ENCODE measurements at places on chromosomes 2 and 18. TPM values are rescaled to one million over a fixed set of nuclear protein-coding genes. Genes with fewer than 3 reads are reported as not detected.

DNA sequence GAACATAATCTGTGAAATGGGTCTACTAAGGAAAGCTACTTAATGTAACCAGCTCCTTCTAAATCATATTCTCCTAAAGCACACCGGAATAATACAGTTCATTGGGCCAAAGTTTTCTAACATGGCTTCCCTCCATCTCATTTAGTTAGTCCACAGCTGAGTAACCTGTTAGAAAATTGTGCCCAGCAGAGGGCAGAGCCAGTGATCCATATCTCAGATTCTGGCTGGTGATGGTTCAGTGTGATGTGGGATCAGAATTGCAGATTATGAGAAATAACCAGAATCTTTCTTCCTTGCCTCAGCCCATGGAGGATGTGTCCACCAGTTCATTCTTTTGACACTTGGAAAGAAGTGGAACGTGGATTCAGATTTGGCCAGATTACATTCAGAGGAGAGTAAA, 9.4 kb upstream of the CTLA4 start:
- H3K4me3 ChIP-seq, result no peak overlapping the region
- H3K36me3 ChIP-seq, result no peaks in the 10 kb centered on the region
- H3K27ac ChIP-seq, result no peak overlapping the region
- peaks cover 3% of the 10 kb centered on the region for H3K4me1 ChIP-seq
- H3K27me3 ChIP-seq, result no peaks in the 10 kb centered on the region
- no peak for DNase-seq

- peaks cover 13% of the 10 kb centered on the region for H3K27me3 ChIP-seq
- H3K4me1 ChIP-seq, result peaks cover 20% of the 10 kb centered on the region
- H3K27ac ChIP-seq, result no peak overlapping the region
- peaks cover 35% of the 10 kb centered on the region for H3K36me3 ChIP-seq
Observed at GRCh38 chr18:80009661-80010550, 21.5 kb upstream of the TXNL4A start.

DNA sequence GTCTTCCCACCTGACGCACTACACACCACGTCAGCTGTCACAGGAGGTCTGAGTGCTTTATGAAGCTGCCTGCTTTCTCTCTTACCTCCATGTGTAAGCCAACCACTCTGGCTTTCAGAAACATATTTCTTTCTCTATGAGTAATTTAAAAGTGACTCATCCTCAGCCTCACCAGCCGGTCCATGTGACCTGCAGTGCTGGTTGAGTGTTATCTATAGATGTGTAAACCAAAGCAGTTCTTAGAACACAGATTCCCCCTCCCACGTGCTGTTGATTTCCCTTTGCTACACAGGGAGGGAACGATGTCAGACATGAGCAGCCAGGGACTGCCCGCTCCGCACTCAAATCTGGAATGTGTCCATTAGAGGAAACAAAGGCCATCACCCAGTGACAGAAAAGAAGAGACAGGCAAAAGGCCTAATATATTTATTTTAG, 157.8 kb downstream of the BCL2 start:
- no peaks in the 10 kb centered on the region for H3K27me3 ChIP-seq
- DNase-seq, result no peak
- H3K36me3 ChIP-seq, result no peaks in the 10 kb centered on the region
- H3K27ac ChIP-seq, result no peak overlapping the region

DNA sequence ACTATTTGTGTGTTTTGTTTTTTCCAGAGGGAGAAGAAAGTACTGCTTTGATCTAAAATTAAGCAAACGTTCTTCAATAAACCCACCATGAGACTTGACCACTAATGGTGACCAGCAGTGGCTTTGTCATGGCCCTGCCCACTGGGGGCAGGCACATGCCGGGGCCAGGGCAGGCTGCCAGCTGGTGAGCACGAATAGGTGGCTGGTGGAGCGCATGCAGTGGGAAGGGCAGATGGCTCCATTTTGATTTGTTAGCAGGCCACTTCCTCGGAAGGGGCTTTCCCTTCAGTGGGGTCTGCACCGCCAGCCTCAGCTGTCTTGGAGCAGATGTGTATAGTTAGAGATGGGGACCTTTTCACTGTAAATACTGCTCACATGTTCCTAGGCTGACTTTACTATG, 277.1 kb downstream of the SOX11 start:
- DNase-seq, result no peak
- H3K27ac ChIP-seq, result no peak overlapping the region
- no peaks in the 10 kb centered on the region for H3K4me1 ChIP-seq
- H3K36me3 ChIP-seq, result peaks cover 66% of the 10 kb centered on the region
- H3K4me3 ChIP-seq, result no peak overlapping the region

DNA sequence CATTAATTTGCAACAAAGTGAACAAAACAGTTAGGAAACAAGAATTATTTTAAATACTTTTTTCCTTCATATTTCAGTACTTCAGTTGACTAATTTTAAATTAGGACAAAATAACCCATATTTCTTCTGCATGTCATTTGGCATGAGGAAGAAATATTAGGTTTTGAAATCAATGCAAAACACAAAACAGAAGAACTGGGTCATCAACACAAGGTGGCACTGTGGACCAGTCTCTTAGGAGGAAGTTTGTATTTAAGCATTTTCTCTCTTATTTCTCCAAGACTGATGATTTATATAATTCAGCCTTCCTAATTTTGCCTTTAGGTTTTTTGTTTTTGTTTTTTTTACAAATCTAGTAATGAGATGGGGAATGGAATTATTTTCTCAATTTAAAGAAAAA, 352.8 kb upstream of the KCNH7 start:
- H3K4me1 ChIP-seq, result peaks cover 19% of the 10 kb centered on the region
- no peaks in the 10 kb centered on the region for H3K36me3 ChIP-seq
- no peaks in the 10 kb centered on the region for H3K27me3 ChIP-seq
- H3K4me3 ChIP-seq, result no peak overlapping the region

The ACTG2 gene
- 2.7 TPM for total RNA-seq

The EPG5 gene
- total RNA-seq, result 20.7 TPM

The AQP12B gene
- total RNA-seq, result not detected
